ENCODE measurements at places on chromosomes 16 and 17.
A peak's percentile ranks its signal among the peaks of the same experiment; 100 is the strongest.

- DNase-seq = no peak
Measured at GRCh38 chr16:88208112-88208511, 174.6 kb upstream of the ZNF469 start.

- no peak for DNase-seq
Measured at GRCh38 chr17:352421-353212, at the start of gene RPH3AL. Gene RPH3AL, minus strand, starts transcription at chr17:352807. Its CDS starts 25,264 bp downstream, at chr17:327543.

- no peak for DNase-seq
Measured at GRCh38 chr16:74842413-74842812, 67.8 kb upstream of the FA2H start.

DNA sequence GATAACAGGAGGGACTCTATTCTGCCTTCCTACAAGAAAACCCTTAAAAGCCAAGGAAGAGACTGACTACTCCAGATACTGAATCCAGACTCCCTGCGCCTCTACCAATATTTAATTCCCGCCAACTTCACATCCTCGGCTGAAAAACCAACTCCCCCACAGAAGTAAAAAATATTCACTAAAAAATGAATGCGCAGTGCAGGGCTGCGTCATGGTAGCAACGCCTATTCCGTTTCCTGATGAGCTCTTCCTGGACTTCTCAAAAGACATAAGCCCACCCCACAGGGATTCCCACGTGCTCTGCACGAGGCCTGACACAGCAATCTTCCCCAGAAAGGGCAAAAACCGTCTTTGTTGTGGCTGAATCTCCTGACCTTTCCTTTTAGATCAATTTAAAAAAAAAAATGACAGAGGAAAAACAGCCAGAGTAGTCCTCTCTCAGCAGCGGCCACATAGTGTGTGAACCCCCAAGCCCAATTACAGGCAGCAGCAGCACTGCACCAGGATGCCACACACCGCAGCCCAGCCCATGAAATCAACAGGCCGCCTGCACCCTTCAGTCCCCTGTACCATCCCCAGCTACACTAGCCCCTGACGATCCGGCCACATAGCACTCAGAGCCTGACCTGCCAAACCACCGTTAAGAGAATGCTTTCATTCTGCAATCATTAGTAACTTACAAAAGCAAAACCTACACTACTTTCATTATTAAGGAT is 23.9 kb downstream of the KLHDC4 start:
- DNase-seq = peak; percentile 34

- no peak for DNase-seq
Measured at GRCh38 chr16:1527836-1528811, 5.3 kb upstream of the TMEM204 start.

DNA sequence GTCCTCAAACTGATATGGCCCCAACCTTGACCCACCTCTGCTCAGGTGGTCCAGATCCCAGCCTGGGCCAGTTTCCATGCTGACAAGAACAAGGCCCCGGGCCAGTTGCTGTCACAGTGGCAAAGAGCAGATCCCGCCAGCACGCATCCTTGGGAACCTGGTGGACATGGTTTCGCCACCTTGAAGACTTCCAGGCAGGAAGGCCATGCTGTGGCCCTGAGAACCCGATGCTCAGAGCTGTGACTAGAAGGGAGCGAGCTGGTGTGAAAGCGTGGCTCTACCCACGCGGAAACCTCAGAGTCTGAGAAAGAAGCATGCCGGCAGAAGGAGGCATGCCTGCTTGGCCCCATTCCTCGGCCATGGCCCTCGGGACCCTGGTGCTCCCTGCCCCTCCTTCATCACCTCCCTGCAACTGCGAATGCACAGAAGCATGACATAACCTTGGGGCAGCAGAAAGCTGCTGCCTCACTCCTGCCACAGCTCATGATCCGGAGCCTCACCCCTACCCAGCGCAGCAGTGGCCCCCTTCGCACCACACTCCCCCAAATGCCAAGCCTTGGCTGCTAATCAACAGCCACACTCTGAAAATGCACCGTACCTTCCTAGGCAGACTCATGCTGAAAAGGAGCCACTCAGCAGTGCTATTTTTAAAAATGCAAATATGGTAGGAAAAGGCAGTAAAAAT is 33.2 kb downstream of the UBE2O start:
- DNase-seq = no peak

DNA sequence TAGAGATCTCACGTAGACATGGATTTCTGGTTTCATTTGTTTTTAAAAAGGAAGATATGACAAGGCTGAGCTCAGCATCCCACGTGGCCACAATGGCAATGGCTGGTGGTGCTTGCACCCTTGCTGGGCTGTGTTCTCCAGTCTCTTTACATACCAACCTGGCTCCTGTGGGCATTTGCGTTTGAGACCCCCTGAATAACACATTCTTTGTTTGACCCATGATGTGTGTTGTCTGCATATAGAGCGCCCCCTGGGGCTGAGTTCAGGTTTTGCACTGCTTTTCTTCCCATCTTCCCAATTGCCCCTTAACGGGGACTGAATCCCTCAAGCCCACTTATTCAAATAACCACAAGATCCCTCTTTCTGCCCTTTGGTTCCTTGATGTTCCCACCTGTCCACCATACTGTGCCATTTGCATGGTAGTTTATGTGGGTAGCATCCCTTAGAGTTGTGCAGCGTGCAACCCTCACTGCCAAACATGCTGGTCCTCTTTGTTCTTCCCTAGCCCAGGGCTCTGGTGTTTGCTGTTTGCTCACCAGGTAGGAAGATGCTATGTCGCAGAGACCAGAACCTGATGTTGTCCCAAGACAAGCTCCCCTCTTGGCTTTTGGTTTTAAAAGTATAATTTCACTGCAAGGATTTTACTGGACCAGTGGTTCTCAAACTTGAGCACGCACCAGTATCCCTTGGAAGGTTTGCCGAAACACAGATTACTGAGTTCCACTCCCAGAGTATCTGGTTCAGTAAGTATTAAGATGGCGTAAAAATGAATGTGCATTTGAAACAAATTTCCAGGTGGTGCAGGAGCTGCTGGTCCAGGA is 38.5 kb upstream of the NKD1 start:
- peak; percentile 59 for DNase-seq

GRCh38 chr16:1729026-1729425 is 23.0 kb downstream of the MAPK8IP3 start:
- DNase-seq = no peak

GRCh38 chr17:7559320-7560171 is 996 bp downstream of the TNFSF13 start:
- no peak for DNase-seq

- DNase-seq = no peak
Measured at GRCh38 chr16:17296431-17296830, 174.3 kb downstream of the XYLT1 start.

DNA sequence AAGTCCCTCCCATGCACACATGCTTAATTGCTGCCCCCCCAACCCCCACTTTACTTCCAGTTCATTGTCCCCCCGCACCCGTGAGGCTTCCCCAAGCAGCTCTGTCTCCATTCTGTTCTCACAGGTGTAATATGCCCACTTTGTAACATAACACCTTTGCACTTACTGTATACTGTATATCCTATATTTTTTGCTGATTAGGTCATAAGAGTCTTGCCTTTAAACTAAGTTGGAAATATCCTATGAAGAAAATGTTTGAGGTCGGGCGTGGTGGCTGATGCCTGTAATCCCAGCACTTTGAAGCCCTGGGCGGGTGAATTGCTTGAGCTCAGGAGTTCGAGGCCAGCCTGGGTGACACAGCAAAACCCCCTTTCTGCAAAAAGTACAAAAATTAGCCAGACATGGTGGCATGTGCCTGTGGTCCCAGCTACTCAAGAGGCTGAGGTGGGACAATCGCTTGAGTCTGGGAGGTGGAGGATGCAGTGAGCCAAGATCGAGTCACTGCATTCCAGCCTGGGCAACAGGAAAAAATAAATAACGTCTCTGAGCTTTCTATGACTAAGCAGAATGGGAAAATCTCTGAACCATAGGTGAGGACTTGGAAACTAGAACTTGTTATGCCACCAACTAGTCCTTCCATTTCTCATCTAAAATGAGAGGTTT is 76.1 kb downstream of the TNRC6C start:
- DNase-seq = no peak

GRCh38 chr16:58418601-58419000 is 26.3 kb downstream of the GINS3 start:
- no peak for DNase-seq

- peak; percentile 59 for DNase-seq
Measured at GRCh38 chr17:58338841-58339754, 10.5 kb upstream of the TSPOAP1 start.
